Stimulated activated CD8-positive, alpha-beta memory T cell treated with anti-CD3 and anti-CD28 coated beads, Interleukin-4, amount 100 ng/mL, for 1 hour (primary cell): ENCODE measurements at places on chromosomes 11 and 22.
A peak's percentile ranks its signal among the peaks of the same experiment; 100 is the strongest.

- no peak for DNase-seq
These were observed 2.7 kb upstream of the C22orf15 start for GRCh38 chr22:23760056-23760455.

DNA sequence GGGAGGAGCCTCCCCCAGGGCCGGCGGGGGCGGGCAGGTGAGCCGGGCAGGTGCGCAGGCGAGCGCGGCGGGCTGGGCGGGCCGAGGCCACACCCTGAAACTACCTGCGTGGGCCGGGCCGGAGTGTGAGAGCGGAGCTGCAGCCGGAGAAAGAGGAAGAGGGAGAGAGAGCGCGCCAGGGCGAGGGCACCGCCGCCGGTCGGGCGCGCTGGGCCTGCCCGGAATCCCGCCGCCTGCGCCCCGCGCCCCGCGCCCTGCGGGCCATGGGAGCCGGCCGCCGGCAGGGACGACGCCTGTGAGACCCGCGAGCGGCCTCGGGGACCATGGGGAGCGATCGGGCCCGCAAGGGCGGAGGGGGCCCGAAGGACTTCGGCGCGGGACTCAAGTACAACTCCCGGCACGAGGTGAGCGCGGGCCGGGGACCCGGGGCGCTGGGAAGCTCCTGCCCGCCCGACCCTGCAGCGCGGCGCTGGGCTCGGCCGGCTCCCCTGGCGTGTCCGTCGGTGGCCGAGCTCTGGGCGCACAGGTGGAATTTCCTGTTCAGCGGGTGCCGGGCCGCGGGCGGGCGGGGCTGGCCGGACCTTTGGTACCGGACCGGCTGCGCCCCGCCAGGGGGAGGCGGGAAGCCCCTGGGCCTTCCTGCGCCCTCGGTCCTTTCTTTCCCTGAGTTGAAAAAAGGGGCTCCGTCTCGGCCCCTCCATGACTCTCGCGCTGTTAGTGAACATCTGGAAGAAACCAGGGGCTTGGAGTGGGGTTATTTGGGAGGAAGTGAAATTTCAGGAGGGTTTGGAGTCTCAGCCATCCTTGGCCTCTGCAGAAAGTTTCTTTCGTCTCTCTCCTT is at the start of gene ST14:
Gene ST14 (plus strand): TSS at position 126 of the 841 bp plus-strand sequence. CDS start 198 bp downstream, at position 324.
- DNase-seq = no peak

- no peak for DNase-seq
These were observed 102.1 kb downstream of the MN1 start for GRCh38 chr22:27699383-27700019.

- no peak for DNase-seq
These were observed 520.0 kb upstream of the LUZP2 start for GRCh38 chr11:23976841-23977271.

DNA sequence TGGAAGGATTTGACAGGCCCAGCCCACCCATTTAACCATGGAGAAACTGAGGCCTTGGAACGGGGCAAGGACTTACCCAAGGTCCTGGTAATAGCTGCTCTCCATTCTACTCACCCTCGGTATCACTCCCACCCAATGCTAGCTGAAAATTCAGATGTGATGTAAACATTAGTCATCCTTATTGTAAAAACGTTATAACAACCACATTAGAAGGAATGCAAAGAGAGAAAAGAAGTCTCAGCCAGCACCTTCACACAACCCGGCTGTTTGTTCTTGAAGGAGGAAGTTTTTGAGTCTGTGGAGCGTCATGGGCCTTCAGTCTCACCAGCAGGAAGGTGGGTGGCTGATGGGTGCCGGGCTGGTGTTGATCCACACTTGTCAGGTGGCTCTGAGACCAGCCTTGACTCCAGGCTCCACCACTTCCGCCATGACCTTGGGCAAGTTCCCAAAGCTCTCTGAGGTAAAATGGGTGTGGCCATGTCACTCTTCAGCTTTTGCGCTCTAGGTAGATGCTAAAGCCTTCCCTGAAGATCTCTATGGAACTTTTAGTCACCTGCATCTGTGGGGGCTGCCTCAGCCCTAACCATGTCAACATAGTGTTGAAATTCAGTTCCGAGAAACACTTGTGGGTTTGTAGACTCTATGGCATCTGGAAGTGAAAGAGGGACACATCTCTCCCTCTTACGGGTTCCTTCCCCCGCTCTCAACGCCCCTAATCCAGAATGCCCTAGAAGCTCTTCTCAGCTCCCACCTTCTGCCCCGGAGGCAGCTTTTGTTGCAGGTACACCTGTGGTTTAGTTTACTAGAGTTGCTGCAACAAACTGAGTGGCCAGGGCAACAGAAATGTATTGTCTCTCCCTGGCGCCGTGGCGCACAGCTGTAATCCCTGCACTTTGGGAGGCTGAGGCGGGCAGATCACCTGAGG is 14.8 kb downstream of the CD6 start:
- DNase-seq = peak; percentile 58

- no peak for DNase-seq
These were observed 140.8 kb downstream of the CCDC81 start for GRCh38 chr11:86515297-86516094.

DNA sequence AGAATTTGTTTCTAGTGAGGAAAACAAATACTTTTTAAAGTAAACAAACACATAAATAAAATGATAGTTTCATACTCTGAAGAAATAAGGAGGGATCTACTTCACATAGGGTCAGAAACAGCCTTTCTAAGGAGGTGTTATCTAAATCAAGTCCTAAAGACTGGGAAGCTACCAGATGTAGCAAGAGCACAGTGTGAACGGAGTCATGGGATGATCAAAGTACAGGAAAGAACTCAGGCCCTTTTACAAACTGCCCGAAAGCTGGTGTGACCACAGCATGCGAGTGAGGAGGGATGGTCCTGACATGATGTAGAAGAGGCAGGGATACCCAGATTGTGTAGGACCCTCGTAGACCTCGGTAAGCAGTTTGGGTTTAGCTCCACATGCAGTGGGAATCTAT is 102.8 kb downstream of the ARHGAP32 start:
- no peak for DNase-seq

DNA sequence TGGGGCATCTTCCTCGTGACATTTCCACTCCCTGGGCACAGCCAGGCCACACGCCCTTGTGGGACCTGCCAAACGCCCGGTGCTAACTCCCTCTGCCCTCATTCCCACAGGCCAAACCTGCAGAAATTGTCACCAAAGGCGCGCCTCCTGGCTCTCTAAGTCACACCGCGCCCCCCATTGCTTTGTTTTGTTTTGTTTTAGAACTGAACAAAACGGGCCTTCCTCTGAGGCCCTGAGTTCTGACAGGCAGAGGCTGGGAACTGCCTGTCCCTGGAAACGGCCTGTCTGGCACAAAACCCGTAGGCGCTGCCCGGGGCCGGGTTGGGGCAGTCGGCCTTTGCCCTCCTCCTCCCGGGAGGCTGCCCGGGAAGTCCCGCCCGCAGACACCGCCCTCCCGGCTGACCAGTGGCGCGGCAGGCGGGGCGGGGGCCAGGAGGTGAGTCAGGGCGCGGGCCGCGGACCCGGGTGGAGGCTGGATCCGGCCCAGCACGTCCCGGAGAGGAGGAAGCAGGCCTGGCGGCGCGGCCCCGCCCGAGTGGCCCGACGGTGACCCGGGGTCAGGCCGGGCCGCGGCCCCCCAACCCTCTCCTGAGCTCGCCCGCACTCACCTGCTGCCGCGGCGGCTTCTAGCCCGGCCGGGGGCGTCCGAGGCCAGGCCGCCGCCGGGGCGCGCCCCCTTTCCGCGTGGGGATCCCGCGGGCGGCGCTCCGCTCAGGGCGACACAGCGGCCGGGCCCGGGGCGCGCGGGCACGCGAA is 465 bp downstream of the SUN2 start:
- DNase-seq = no peak

DNA sequence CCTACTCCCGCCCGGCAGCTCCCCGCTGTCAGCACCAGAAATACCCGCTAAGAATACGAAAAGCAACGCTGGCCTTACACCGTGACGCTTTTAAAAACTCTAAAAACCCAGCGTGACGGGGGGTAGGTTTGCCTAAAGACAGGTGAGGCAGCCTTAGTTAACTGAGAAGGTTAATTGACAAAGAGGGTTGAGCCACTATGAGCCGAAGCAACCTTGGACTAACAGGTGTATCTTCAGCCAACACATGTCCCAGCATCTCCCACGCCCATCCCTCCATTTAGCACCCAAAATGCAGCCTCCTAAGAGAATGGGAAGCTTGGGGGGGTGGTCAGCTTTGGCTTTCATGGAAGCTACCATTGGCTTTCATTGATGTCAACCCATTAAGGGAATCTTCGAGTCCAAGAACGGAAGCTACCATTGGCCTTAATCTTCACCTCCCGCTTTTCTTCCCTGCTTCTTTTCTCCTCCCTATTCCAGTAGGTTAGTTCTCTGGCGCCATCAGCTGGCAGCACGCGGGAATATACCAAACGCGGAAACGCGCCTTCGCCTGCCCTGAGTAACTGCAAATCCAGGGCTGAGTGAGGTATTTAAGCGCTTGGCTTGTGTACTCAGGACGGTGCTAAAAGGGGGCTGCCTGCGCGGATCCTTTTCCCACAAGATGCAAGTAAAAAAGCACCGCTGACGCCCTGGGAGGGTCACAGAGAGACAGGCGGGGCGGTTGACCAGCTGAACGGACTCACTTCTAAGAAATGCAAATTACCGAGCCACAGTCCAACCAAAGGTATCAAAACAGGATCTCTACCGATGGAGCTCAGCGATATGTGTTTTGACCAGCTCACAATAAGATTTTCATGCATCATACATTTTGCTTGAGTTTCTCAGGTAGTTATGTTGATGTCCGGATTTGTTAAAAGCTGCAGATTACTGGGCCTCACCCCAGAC is 38.5 kb upstream of the GLYATL1 start:
- no peak for DNase-seq

GRCh38 chr22:44473166-44473565 is 24.9 kb downstream of the RTL6 start:
- DNase-seq = no peak

DNA sequence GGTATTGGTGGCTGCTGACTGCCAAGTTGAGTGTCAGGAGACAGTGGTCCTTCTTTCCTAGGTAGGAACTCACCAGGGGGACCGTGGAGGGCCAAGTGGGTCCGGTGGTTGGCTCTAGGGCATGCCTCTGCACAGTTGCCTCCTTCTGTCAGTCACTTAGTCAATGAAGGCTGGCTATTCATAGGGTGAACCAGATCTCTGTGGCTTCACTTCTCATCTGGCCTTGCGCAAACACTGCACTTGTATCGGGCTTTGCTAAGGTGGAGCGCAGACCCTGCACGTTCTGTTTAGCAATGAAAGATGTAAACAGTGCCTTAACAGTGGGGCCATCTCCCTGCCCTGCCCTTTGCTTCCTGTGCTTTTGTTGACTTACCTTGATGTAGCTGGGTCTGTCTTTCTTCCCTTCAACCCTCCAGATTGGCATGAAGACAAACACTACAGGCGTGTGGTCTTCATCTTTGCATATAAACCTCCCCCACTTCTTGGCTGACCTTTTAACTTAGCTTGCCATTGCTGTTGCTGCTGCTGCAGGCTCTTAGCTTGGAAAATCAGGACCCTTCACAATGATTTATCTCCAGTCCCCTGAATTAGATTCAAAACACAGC is 6.7 kb upstream of the SORL1-AS1 start:
- no peak for DNase-seq

GRCh38 chr11:131840545-131840944 is 470.1 kb downstream of the NTM start:
- DNase-seq = no peak

- DNase-seq = no peak
These were observed 82.9 kb downstream of the MYO18B start for GRCh38 chr22:25824828-25825423.

- DNase-seq = no peak
These were observed 12.6 kb downstream of the SERPIND1 start for GRCh38 chr22:20786536-20786979.
